ENCODE measurements at places on chromosomes 1 and 21. TPM values are rescaled to one million over a fixed set of nuclear protein-coding genes. Genes with fewer than 3 reads are reported as not detected.

DNA sequence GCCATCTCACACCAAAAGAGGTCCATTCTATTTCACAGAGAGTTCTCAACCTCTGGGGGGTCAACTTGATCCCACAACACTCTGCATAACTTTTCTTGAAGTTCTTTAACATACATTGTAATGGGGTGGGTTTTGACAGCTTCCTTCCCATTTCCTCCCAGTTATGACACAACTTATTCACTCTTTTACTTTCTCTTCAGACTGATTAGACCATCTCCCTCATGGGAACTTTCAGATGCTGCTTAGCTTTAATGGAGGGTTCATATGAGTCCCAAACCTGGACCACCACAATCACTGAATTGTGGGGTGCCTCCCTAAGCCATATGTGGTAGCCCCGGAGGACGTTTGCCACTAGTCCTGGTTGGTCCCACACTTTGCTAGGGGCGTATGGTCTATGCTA, 28.3 kb upstream of the KCNJ15 start:
- H3K4me1 ChIP-seq: no peaks in the 10 kb centered on the region
- peaks cover 15% of the 10 kb centered on the region for H3K36me3 ChIP-seq
- no peak for DNase-seq
- H3K27me3 ChIP-seq: peaks cover 4% of the 10 kb centered on the region
- H3K27ac ChIP-seq: no peak overlapping the region
- no peak overlapping the region for H3K4me3 ChIP-seq

DNA sequence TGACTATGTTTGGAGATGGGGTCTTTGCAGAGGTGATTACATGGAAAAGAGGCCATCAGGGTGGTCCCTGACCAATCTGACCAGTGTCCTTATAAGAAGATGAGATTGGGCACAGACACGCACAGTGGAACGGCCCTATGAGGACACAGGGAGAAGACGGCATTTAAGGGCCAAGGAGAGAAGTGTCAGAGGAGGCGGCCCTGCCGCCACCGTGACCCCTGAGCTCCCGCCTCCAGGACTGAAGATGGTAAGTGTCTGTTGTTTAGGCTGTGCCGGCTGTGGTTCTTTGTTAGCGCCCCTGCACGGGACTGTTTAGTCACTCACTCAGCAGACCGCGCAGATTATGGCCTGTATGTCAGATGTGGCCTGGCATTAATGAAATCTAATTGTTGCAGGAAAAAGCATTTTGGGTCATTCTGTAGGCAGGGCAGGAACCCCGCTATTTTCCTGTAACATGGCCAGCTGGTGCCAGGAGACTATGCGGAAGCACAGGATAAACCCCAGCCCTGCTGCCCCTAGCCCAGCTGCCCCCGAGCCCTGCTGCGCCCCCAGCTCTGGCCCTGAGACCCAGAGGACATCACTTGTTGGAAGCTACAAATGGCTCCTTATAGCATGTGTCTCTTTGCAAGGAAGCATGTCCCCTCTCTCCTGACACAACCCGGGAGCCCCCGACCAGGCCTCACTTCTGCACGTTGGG, 53.7 kb upstream of the RIPK4 start:
- peaks cover 18% of the 10 kb centered on the region for H3K36me3 ChIP-seq
- DNase-seq: no peak
- no peak overlapping the region for H3K27ac ChIP-seq
- H3K27me3 ChIP-seq: no peaks in the 10 kb centered on the region
- H3K4me3 ChIP-seq: no peak overlapping the region
- peaks cover 5% of the 10 kb centered on the region for H3K4me1 ChIP-seq

The ARHGEF10L gene
- 3.1 TPM for total RNA-seq

The FAM229A gene
- 8.5 TPM for total RNA-seq
